ENCODE measurements at places on chromosomes 11 and 22.

DNA sequence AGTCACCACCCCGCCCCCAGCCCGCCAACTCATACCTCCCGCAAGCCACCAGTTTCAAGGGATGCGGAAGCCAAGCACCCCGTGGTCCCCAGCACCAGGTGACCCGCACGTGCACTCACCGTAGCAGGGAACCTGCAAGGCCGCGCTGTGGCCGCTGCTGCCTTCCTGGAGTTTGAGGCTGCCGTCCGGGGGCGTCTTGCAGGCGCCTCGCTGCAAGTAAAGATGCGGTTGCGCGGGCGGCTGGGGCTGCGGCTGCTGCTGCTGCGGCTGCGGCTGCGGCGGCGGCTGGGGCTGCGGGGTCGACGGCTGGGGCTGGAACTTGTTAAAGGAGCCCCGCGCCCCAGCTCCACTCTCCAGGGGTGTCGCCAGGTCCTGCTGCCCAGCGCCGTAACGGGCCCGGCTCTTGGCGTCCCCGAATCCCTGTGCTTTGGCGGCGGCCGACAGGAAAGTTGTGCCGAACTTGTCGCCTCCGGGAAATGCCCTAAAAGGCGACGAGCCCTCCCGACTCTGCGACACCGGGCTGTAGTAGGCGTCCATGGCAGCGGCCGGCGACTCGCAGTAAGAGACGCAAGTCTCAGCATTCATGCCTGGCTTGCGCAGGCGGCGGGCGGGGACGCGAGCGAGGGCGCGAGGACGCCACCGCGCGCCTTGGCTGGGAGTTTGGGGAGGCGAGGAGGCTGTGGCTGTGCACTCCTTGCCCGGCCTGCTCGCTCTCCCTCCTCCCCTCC, at the start of gene ALX4:
Gene ALX4, minus strand, starts transcription at position 662 of the 728 bp plus-strand sequence. Its CDS starts 77 bp downstream, at position 585.
- no peak for DNase-seq

GRCh38 chr11:60130496-60130895, 42.0 kb downstream of the MS4A2 start:
- no peak for DNase-seq

GRCh38 chr22:46162285-46162684, 12.0 kb downstream of the PPARA start:
- DNase-seq, result no peak

GRCh38 chr11:1785749-1786413, 22.2 kb upstream of the CTSD start:
- DNase-seq, result no peak

- DNase-seq, result no peak
Observed at GRCh38 chr11:44372989-44373388, 63.0 kb upstream of the ALX4 start.

DNA sequence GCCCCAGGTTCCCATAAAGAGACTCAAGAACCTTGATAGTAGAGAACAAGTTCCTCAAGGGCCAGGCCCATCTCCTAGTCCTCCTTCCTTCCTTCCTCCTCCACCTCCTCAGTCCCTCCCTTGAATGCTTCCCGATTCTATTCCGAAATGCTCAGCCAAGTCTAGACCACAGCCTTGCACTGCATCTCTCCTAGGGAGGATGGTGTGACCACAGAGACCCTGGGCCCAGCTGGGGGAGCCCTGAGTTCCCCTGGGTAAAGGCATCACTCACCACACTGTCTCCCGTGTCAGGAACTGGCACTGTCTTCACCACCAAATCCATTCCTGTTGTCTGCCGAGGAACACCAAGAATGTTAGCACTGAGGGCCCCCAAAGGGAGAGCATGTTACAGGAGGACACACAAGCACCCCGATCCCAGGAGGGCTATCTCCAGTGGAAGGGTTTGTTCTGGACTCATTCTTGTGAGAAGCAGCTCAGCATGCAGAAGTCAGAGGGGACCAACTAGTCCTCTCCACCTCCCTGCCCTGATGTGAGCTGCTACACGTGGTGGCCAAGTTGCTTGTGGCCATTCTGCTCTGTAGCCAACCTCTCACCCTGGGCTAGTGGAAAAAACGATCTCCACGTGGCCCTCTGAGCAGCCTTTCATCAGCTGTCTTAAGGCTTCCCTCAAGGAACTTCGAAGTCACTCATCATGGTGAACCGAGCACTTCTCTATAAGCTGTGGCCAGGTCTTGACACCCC, 8.7 kb downstream of the IFT27 start:
- no peak for DNase-seq

DNA sequence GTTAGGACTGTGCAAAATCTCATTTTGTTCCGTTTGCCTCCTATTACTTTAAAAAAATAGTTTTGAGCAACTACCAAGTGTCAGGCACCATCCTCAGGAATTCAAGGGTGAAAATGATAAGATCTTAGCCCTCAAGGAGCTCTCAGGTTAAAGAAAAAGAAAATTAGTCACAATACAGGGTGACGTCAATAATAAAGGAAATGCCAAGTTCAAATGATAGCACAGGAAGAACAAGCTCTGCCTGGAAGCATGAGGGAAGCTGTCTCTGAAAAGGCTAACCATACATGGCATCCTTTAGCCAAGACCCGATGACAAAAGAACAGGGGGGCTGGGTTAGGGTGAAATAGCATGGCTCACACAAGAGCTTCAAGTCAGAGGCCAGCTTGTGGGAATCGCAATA, 11.1 kb upstream of the MPZL2 start:
- DNase-seq, result no peak

DNA sequence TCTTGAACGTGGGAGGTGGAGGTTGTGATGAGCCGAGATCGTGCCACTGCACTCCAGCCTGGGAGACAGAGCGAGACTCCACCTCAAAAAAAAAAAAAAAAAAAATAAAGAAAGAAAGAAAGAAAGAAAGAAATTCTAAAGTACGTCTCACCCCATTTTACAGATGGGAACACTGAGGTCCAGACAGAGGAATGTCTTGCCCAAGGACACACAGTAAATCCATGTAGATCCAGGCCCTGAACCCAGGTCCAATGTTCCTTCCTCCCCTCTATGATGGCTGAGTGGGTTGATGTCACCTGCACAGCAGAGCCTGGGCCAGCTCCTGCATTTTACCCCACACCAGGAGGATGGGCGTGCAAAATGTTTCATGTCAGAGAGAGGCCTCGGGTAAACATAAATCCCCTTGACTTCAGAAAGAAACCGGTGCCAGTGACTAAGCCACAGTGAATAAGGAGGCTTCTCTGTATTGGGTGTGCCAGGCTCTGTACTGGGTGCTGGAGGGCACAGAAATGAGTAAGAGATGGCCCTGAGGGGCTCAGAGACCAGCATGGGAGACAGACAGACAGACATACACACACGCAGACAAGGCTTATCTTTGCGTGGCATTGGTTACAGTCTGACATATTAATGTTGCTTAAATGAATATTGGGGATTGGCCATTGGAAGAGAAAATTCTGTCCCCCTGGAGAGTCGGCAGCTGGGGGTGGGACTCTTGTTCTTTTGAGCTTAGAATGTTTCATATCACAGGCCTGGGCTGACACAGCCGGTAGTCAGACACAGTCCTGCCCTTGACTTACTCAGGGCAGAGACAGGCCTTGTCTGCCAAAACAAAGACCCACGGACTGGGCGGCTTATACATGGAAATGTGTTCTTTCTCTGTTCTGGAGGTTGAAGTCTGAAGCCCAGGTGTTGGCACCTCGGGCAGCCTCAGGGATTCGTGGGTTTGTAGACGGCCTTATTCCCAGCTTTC, 105.4 kb downstream of the MIAT start:
- DNase-seq, result no peak

Data from stimulated activated CD4-positive, alpha-beta T cell treated with anti-CD3 and anti-CD28 coated beads, Interleukin-1b, Interleukin-23, amount 100 ng/mL, for 4 hours (primary cell).